Activated CD4-positive, alpha-beta T cell treated with anti-CD3 and anti-CD28 coated beads, Interleukin-2, amount 10 ng/mL, durations not matched to agents 7 days and 5 days (primary cell): ENCODE measurements at places on chromosomes 3 and 15. TPM values are rescaled to one million over a fixed set of nuclear protein-coding genes. Genes with fewer than 3 reads are reported as not detected.

GRCh38 chr3:34284959-34285826 lies 486.8 kb downstream of the PDCD6IP start:
- DNase-seq: no peak

GRCh38 chr15:73026511-73027054 lies 25.7 kb upstream of the NEO1 start:
- DNase-seq: no peak

- DNase-seq: no peak
Observed at GRCh38 chr3:124699686-124700396, 30.4 kb upstream of the UMPS start.

DNA sequence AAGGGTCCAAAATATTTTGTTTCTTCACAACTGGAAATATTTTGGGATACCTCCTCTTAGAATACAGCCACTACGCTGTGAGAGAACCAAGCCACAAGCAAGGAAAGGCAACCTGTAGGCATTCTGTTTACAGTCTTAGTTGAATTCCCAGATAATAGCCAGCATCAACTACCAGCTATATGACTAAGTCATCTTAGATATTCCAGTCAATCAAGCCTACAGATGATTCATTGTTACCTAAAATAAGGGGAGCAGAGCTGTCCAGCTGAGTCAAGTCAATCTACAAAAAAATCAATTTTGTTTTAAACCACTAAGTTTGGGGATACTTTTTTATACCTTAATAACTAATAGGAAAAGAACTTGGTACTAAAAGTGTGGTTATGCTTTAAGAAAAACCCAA lies 526.4 kb upstream of the DPPA4 start:
- no peak for DNase-seq

DNA sequence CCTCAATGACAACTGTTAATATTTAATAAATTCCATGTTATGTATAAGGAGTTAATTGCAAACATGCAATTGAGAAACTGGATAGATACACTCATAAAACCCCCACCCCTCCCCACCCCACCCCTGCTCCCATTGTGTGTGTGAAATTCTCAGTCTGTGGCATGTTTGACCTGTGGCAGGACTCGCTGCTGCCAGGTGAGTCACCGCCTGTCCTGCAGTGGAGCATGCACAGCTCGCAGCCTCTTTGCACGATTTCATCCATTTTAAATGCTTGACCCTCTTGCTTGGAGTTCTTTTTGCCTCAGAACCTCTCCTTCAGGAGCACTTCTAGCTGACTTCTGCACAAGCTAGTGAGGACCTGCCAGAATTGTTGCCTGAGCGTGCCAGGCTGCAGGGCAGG lies 5.3 kb upstream of the APEH start:
- DNase-seq: no peak

DNA sequence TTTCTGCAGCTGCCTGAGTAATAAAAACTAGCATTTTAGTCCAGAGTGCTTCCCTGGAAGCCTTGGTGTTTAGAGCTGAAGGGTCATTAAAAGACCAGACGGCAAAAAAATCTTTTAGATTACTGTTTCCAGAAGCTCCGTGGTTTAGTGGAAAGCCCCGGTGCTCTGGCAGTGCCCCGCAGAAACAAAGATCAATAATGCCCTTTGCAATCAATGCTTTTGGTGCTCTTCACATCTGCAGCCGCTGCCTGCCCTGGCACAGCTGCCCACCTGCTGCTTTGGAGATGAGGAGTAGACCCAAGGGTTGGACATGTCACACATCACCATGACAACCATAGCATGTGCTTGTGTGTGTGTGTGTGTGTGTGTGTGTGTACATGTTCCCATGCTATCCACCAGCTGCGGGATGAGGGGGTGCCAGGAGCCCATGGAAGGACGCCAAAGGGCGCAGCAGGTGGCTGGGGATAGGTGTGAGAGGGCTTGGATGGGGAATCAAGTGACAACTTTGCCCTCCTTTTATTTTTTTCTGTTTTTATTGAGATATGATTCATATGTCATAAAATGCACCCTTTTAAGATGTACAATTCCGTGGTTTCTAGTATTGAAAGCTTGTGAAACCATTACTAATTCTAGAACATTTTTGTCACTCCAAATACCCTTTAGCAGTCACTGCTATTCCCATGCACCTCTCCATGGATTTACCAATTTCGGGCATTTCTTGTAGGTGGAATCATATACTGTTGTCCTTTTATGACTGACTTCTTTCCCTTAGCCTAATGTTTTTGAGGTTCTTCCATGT lies 75.7 kb upstream of the KLHL25 start:
- DNase-seq: no peak

DNA sequence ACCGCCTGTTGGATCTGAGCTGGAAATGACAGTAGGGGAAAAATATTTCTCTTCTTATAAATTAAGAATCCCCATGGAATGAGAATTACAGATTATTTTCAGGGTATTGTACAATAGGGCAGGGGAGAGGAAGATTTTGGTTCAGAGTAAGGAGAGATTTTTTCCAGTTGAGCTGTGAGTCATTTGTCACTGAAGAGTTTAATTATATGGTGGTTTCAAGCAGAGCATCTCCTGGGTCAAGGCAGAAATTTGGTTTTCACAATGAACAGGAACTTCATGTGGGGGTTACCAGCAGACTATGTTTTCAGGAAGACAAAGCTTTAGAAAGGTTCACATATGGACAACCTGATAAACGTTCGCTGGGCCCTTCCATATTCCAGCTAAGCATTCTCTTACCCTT lies 182.8 kb upstream of the NR2E3 start:
- no peak for DNase-seq

DNA sequence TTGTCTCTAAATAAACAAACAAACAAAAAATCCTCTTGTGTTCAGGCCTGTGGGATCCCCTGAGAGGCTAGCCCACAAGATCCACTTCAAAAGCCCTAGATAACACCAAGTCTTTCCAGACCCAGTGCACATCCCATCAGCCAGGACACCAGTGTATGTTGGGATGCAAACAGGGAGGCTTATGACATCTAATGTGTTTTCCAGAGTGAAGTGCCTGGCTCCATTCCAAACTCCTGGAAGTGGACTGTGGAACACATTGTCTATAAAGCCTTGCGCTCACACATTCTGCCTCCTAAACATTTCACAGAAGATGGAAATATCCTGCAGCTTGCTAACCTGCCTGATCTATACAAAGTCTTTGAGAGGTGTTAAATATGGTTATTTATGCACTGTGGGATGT lies 57.0 kb downstream of the MLH1 start:
- no peak for DNase-seq

- no peak for DNase-seq
Observed at GRCh38 chr3:125052624-125053303, 3.0 kb downstream of the HEG1 start.

GRCh38 chr3:71299160-71299559 lies 284.4 kb downstream of the FOXP1 start:
- DNase-seq: no peak

DNA sequence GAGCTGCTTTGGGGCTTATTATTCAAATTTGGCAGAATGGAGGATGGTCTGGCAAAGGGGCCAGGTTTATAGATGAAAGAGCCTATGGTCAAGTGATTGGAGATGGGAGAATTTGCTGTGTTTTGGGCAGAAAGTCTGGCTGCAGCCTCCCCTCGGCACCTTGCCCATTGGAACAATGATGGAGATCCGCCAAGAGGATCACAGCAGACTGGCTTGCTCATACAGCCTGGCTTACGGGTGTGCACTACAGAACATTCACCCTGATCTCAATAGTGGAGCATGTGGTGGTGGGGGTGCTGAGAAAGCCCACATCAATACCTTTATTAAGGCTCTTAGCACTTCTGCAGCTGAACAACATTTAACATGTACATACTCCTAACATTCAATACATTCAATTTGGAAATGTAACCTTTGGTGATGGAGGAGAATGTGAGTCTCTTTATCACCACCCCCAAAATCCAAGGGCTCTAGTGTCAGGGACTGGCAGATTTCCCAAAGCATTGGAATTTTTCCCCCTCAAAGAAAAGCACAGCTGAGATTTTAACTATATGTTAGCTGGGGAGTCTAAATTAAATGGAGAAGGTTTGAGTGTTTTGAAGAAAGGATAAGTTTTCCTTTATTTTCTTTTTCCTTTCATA lies 118.4 kb upstream of the TMC3 start:
- DNase-seq: no peak

- DNase-seq: no peak
Observed at GRCh38 chr3:56836276-56837163, 34.8 kb upstream of the ARHGEF3 start.

- DNase-seq: no peak
Observed at GRCh38 chr3:145780301-145780700, 380.7 kb downstream of the PLOD2 start.

- DNase-seq: peak; percentile 85
Observed at GRCh38 chr15:81293728-81294515, 30.0 kb downstream of the STARD5 start.

- no peak for DNase-seq
Observed at GRCh38 chr3:17655743-17656142, 86.7 kb downstream of the TBC1D5 start.

- DNase-seq: no peak
Observed at GRCh38 chr3:134334901-134335280, 39.4 kb downstream of the AMOTL2 start.

DNA sequence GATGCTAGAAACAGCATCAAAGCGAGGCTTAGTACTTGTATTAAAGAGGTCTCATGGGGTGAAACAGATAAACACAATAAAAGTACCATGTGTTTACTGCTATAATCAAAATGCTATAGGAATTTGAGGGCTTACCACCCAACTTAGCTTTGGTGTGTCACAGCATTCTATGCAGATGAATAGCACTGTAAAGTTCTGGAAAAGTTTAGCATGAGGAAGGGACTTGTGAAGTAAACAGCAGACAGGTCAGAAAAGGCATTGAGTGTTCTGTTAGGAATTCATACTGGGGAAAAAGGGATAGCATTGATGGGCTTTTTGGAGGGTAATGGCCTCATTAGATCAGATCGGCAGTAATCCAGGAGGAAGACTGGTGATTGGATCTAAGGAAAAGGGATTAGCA lies 505.3 kb downstream of the NLGN1 start:
- no peak for DNase-seq

DNA sequence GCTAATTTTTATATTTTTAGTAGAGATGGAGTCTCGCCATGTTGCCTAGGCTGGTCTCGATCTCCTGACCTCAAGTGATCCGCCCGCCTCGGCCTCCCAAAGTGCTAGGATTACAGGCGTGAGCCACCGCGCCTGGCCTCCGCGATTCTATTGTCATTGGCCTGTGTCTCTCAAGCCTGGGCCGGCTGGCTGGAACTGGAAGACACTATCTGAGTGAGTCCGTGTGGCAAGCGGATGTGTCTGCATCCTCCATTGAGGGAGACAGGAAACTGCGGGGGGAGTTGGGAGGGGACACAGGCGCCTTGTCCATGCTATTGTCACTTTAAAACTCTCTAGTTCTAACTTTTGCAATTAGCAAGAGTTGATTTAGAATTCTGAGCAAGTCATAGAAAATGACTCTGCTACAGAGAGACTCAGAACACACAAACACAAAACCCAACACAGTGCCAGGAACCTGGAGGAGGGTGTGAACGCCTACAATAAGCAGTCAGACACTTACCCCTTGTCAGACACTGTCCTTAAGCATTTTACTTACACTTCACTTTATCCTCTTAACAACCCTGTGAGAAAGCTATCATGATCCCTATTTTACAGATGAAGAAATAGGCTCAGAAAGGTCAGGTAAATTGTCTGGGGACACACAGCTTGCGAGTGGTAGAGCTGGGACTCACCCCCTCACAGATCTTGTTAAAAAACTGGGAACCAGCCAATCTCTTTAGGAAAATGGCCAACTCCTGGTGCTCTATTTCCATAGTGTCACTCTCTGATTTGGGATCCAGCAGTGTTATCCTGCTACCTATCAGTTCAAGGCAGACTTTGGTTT lies 38.7 kb downstream of the ANP32A start:
- peak; percentile 45 for DNase-seq

- no peak for DNase-seq
Observed at GRCh38 chr15:56425976-56426375, 39.0 kb downstream of the MNS1 start.

DNA sequence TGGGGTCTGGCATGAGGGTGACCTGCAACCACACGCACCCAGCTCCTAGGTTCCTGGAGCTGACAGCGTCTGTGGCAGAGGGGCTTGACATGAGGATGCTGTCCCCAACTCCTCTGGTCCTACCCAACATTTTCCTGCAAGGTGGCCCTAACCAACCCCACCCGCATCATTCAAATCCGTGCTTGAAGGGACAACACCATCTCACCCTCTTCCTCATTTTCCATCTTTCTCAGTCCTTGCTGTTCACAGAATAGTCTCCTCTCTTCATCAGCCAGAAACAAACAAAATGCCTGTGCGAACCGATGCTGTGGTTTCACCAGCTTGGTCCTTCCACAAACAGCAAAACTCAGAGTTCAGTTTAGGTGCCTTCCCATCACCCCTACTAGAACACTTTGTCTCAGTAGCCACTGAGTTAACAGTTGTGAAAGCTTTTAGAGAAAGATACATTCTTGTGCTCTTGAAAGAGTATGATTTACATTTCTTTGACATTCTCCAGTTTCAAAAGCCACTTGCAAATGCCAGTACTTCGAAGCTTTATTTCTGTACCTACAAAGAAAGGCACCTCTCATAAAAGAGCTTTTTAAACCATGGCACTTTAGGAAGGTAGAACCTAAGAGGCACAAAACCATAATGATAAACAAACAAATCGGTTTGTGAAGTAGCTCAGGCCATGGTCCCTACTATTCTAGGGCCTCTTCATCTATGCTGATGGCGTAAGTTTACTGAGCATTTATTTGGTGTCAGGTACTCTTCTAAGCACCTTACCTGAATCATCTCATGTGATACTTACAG lies 360.1 kb downstream of the SHQ1 start:
- DNase-seq: no peak

DNA sequence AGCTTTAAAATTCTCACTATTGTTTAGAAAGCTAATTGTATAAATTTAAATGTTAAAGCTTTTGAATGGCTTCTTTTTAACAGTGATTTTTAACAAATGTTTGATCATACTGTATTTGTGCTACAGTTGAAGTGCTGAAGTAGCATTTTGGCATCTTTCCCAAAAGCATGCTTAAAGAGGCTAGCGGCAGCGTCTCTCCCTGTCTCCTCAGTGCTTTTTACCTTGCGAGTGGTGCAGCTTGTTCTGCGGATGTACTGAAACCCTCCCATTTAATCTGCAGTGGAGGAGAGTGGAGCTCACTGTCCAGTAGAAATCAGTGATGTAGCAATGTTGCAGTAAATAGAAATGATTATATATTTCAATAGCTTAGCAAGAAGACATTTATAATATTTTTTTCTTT lies 43.7 kb downstream of the LRRC49 start:
- no peak for DNase-seq

CP gene
- total RNA-seq: not detected

ANKUB1 gene
- not detected for total RNA-seq

STRA6 gene
- total RNA-seq: not detected

ZNF80 gene
- total RNA-seq: 0.10 TPM

ARIH2 gene
- total RNA-seq: 91.0 TPM

CCDC174 gene
- 24.0 TPM for total RNA-seq

OR5K2 gene
- not detected for total RNA-seq

FOXB1 gene
- 0.54 TPM for total RNA-seq

CSK gene
- 315 TPM for total RNA-seq

PLOD2 gene
- not detected for total RNA-seq

BOC gene
- not detected for total RNA-seq

MED12L gene
- total RNA-seq: 0.35 TPM

CHCHD4 gene
- 12.7 TPM for total RNA-seq

BFSP2 gene
- not detected for total RNA-seq
